Osteocyte (in vitro differentiated cells): ENCODE measurements at places on chromosomes 2 and 18. TPM values are rescaled to one million over a fixed set of nuclear protein-coding genes. Genes with fewer than 3 reads are reported as not detected.

The HAAO gene
- 0.73 and 1.1 TPM in 2 replicates for total RNA-seq

- no peaks in the 10 kb centered on the region for H3K4me1 ChIP-seq
- no peaks in the 10 kb centered on the region for H3K36me3 ChIP-seq
- no peak for DNase-seq
- H3K27ac ChIP-seq: no peak overlapping the region
- peaks cover 43% of the 10 kb centered on the region for H3K27me3 ChIP-seq
Measured at GRCh38 chr2:230830428-230830827, 34.3 kb upstream of the ITM2C start.

- peaks cover 54% of the 10 kb centered on the region for H3K27me3 ChIP-seq
- peaks cover 4% of the 10 kb centered on the region for H3K4me1 ChIP-seq
- H3K27ac ChIP-seq: no peak overlapping the region
Measured at GRCh38 chr2:120690521-120690920, 45.1 kb upstream of the GLI2 start.

DNA sequence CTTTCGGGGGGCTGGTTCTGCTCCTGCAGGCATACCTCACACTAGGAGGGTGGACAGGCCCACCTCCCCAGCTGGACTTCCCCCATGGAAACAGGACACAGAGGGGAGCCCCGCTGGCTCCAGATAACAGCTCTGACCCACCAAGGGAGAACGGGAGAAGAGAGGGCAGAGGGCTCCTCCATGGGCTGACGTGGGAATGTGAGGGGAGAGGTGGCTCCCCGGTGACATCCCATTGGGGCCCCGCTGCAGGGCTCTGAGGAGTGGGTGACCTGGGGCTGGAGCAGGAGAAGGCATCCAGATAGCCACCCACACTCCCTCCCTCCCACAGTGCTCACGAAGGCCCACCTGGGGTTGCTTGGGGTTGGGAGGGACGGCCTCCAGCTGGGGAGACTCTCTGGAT, 45.9 kb downstream of the FBLN7 start:
- DNase-seq: peak; percentile 77
- H3K4me1 ChIP-seq: no peaks in the 10 kb centered on the region
- peaks cover 16% of the 10 kb centered on the region for H3K27me3 ChIP-seq

The AFF3 gene
- total RNA-seq: 239 and 248 TPM in 2 replicates

The TCF23 gene
- total RNA-seq: not detected in 2 replicates

- peaks cover 51% of the 10 kb centered on the region for H3K4me1 ChIP-seq
- H3K27ac ChIP-seq: peak overlapping the region; percentile 21
- H3K4me3 ChIP-seq: no peak overlapping the region
- H3K27me3 ChIP-seq: no peaks in the 10 kb centered on the region
- DNase-seq: no peak
Measured at GRCh38 chr18:44731530-44732237, 51.0 kb downstream of the SETBP1 start.

DNA sequence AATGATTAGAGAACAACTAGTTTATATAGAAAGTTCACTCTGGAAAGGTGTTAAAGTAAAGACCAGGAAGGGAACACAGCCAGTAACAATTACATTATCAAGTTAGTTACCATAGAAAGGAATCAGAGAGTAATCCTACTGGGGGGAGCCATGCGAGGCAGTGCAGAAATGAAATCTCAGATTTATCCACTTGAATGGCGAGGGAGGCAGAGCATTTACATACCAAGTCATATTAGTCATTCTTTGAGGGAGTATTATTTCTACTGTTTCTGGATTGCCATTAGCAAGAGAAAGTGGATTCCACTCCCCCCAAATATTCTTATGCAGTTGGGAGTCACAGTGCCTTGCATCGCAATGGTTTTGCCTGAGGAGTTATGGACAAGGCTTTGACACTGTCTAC, 472.7 kb upstream of the TRIB2 start:
- no peaks in the 10 kb centered on the region for H3K36me3 ChIP-seq
- no peak for DNase-seq
- no peak overlapping the region for H3K4me3 ChIP-seq
- no peaks in the 10 kb centered on the region for H3K27me3 ChIP-seq

GRCh38 chr2:26838121-26838906, 9.6 kb upstream of the DPYSL5 start:
- H3K27ac ChIP-seq: no peak overlapping the region
- H3K27me3 ChIP-seq: peaks cover 66% of the 10 kb centered on the region

GRCh38 chr2:219918254-219918653, 290.8 kb downstream of the SLC4A3 start:
- no peaks in the 10 kb centered on the region for H3K36me3 ChIP-seq
- no peak overlapping the region for H3K4me3 ChIP-seq
- no peaks in the 10 kb centered on the region for H3K4me1 ChIP-seq
- H3K27ac ChIP-seq: no peak overlapping the region

The GALR1 gene
- not detected in 2 replicates for total RNA-seq

The MAP3K2 gene
- 60.9 and 63.9 TPM in 2 replicates for total RNA-seq

GRCh38 chr2:16666449-16666801, 791 bp upstream of the CYRIA start:
- H3K27ac ChIP-seq: no peak overlapping the region
- no peaks in the 10 kb centered on the region for H3K36me3 ChIP-seq
- peak overlapping the region; percentile 77 for H3K4me3 ChIP-seq
- peaks cover 25% of the 10 kb centered on the region for H3K4me1 ChIP-seq
- no peak for DNase-seq

DNA sequence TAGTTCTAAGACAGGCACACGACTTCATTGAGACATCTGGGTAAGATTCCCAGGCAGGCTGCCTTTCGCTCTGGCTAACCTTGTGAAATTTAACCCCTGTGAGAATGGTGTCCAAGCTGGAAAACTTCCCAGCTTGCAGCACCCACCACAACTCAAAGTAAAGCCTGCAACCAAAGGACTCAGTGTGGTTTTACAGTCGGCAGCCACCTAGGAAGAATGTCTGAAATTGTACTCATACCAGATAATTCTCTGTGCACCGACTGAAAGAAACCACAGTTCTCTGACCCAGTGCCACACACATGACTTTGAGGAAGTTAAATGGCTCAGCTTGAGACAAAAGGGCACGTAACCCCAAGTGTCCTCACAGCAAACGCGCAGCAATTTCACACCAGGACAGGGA, 125.7 kb downstream of the RBMS1 start:
- peak overlapping the region; percentile 70 for H3K4me3 ChIP-seq
- peaks cover 31% of the 10 kb centered on the region for H3K36me3 ChIP-seq
- H3K27ac ChIP-seq: peak overlapping the region; percentile 89

The ACMSD gene
- not detected in 2 replicates for total RNA-seq

- no peaks in the 10 kb centered on the region for H3K36me3 ChIP-seq
- no peaks in the 10 kb centered on the region for H3K27me3 ChIP-seq
- H3K27ac ChIP-seq: no peak overlapping the region
- DNase-seq: no peak
- H3K4me3 ChIP-seq: no peak overlapping the region
- no peaks in the 10 kb centered on the region for H3K4me1 ChIP-seq
Measured at GRCh38 chr18:79107886-79108285, 38.7 kb downstream of the ATP9B start.

DNA sequence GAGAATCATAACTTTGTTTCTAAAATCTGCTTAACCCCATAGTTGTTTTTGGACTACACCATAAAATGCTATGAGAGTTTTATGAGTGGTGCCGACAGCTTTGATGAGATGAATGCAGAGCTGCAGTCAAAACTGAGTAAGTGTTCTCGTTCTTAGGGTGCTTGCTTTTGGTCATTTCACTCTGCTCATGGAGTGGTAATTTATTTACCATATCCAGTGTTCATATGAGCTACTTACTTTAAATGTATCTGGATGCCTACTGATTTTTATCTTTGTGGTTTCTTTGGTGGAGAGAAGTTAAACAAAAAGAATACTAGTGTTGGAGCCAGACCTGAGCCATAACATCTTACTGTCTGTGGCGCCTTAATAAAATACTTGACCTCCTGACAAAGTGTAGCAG, 16.4 kb downstream of the NDC80 start:
- H3K36me3 ChIP-seq: no peaks in the 10 kb centered on the region
- no peak for DNase-seq
- no peak overlapping the region for H3K4me3 ChIP-seq
- H3K27ac ChIP-seq: peak overlapping the region; percentile 57

DNA sequence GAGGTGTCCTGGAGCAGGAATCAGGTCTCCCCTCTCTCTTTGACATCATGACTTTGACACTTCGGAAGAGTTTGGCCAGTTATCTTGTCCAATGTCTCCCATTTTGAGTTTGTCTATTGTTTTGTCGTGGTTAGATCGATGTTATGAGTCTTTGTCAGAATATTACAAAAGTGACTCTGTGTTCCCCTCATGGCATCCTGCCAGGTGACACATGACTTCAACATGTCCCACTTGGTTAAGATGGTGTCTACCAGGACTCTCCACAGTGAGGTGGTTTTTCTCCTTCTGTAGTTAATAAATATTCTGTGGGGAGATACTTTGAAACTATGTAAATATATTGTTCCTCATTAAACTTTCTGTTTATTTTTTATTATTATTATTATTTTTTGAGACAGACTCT, 76.6 kb upstream of the BZW1 start:
- H3K27ac ChIP-seq: no peak overlapping the region
- peaks cover 4% of the 10 kb centered on the region for H3K4me1 ChIP-seq
- H3K4me3 ChIP-seq: no peak overlapping the region
- DNase-seq: peak; percentile 4

DNA sequence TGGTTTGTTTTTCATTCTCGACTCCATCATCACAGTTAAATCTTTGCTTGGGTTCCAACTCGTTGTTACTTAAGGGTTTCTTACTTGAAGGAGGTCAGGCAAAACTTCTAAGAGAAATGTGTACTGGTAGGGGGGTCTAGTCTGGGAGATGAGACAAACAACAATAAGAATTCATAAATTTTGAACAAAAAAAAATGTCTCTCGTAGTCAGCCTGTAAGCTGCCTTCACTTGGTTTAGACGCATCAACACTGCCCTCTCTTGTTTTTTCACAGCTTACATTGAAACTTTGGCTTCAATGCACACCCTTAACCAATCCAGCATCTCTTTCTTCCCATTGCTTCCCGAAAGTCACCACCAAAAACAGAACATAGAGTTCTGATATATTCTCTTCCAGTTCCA, 576.4 kb upstream of the PIK3C3 start:
- H3K27ac ChIP-seq: no peak overlapping the region
- H3K36me3 ChIP-seq: no peaks in the 10 kb centered on the region
- H3K4me1 ChIP-seq: peaks cover 2% of the 10 kb centered on the region
- H3K4me3 ChIP-seq: no peak overlapping the region
- H3K27me3 ChIP-seq: no peaks in the 10 kb centered on the region

- no peak overlapping the region for H3K4me3 ChIP-seq
- no peak for DNase-seq
- no peak overlapping the region for H3K27ac ChIP-seq
- peaks cover 17% of the 10 kb centered on the region for H3K36me3 ChIP-seq
- peaks cover 24% of the 10 kb centered on the region for H3K4me1 ChIP-seq
Measured at GRCh38 chr2:25297738-25298137, 44.0 kb downstream of the DNMT3A start.

DNA sequence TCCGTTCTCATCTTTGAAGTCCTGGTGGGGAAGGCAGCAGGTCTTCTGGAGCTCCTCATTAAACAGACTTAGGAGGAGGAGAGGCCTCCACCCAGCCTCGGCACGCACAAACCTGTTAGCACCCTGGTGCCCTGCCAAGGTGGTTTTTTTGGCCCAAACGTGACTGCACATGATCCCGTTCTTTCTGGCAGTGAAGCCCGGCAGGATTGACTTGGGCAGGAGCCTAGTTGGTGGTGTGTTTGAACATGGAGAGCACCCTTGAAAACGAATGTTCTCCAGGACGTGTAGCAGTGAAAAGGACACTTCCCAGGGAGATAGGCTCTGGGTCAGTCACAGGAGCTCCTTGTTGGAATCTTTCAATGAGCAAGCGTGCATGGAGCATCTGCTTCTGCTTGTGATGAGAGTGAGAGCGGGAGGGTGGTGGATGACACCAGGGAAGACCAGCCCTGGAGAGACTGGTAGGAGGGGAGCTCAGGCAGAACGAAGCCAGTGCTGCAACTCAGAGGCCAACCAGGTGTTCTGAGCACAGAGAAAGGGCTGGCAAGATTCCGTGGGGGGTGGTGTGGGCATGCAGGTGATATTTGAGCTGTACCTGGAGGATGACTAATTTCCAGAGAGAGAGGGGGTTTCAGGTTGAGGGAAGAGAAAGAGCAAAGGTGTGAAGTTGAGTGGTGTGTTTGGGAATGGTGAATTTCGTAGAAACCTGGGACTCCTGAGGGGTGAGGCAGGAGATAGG, 73.8 kb downstream of the TANC1 start:
- H3K4me1 ChIP-seq: peaks cover 36% of the 10 kb centered on the region
- H3K36me3 ChIP-seq: peaks cover 23% of the 10 kb centered on the region
- no peak overlapping the region for H3K4me3 ChIP-seq

GRCh38 chr18:45164551-45164950, 450.7 kb upstream of the SLC14A2 start:
- H3K36me3 ChIP-seq: no peaks in the 10 kb centered on the region
- H3K4me3 ChIP-seq: no peak overlapping the region

The TTC39C gene
- total RNA-seq: 10.9 and 11.2 TPM in 2 replicates

The PSMA8 gene
- total RNA-seq: not detected in 2 replicates

- H3K27ac ChIP-seq: no peak overlapping the region
- no peak overlapping the region for H3K4me3 ChIP-seq
- no peaks in the 10 kb centered on the region for H3K4me1 ChIP-seq
- H3K27me3 ChIP-seq: peaks cover 44% of the 10 kb centered on the region
- H3K36me3 ChIP-seq: no peaks in the 10 kb centered on the region
Measured at GRCh38 chr18:35841283-35841682, 131.2 kb upstream of the RMP24 start.

DNA sequence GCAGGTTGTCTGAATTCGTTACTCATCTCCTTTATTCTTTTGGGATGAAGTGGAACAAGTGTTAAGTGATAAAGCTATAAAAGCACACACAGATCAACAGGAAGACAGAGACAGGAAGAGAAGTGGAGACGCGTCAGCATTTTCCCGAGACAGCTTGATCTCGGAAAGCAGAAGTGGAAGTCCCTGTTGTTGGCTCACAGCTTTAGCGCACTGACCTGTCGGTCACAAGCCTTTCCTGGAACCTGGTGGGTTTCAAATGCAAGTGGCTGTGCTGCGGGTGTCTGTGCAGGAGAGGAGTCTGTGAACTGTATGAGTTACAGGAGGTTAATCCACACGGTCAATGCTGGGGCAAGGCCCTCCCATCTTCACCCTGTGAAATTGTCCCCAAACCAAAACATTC, 116.6 kb upstream of the PELI1 start:
- no peak for DNase-seq
- no peaks in the 10 kb centered on the region for H3K36me3 ChIP-seq
- no peak overlapping the region for H3K27ac ChIP-seq
- peaks cover 42% of the 10 kb centered on the region for H3K4me1 ChIP-seq
- no peaks in the 10 kb centered on the region for H3K27me3 ChIP-seq

The DES gene
- total RNA-seq: not detected in 2 replicates
